ENCODE measurements at places on chromosomes 13 and 19. TPM values are rescaled to one million over a fixed set of nuclear protein-coding genes. Genes with fewer than 3 reads are reported as not detected.

NKPD1 gene
- 0.13 TPM for polyA plus RNA-seq

GRCh38 chr13:98274921-98275487, 97.9 kb upstream of the RNF113B start:
- no peak for DNase-seq

ELSPBP1 gene
- polyA plus RNA-seq, result not detected

SPTBN4 gene
- 1.6 TPM for polyA plus RNA-seq

GRCh38 chr13:112456138-112457056, 80.2 kb downstream of the SPACA7 start:
- no peak for DNase-seq

ZNF229 gene
- polyA plus RNA-seq, result 18.0 TPM

KCNRG gene
- 2.3 TPM for polyA plus RNA-seq

All from renal cortex interstitium (tissue), 15 donors.